ENCODE measurements at places on chromosomes 16 and 17.
A peak's percentile ranks its signal among the peaks of the same experiment; 100 is the strongest.

DNA sequence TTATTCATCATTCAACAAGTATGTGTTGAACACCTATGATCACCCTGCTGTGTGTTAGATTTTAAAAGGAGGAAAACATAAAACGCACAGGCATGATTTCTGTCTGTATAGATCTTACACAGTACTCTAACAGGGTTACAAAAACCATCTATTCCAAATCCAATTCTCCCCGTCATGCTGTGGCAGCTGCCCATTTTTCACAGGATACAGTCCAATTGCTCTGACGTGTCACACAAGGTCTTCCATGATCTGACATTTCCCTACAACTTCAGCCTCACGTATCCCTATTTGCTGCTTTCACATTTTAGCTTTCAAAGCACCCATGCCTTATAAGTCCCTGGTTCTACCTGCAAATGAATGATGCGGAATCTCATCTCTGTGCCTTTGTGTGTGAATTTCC lies 67.0 kb upstream of the CNTNAP4 start:
- DNase-seq: no peak

DNA sequence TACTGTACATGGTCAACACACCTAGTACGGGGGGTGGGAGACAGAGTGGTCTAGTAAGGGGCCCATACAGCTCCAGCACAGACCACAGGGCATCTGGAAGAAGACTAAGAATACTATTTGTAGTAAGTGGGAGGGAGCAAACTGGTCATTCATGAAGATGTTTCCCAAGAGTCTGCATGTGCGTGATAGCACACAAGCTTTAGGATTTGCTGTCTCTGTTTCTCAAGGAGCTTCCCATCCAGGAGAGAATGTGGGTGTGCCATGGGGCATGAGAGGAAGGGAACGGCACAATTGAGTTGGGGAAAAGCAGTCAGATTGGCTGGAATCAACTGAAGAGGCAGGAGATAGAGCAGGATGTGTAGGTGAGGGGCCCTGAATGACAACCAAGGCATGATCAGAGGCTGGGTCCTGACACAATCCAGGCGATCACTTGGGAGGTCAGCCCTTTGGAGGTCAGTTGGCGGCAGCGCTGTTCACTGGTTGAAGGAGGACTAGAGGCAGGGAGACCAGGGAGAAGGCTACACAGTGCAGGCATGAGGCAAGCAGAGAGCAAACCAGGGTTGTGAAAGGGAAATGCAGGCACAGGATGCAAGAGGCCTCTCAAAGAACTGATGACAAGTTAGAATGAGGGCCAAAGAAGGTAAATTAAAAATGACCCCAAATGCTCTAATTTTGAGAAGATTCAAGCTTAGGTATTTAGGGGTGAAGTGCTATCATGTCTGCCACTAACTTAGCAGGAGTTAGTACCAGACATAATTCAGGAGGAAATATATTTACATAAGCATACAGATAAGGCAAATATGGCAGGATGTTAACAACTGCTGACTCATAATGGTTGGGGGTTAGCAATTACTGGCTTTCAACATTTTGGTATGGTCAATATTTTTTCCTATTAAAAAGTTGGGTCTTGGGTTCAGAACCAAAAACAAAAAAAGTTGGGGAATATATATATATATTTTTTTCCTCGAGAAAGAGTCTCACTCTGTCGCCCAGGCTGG lies 10.3 kb downstream of the UBE2O start:
- DNase-seq: no peak

DNA sequence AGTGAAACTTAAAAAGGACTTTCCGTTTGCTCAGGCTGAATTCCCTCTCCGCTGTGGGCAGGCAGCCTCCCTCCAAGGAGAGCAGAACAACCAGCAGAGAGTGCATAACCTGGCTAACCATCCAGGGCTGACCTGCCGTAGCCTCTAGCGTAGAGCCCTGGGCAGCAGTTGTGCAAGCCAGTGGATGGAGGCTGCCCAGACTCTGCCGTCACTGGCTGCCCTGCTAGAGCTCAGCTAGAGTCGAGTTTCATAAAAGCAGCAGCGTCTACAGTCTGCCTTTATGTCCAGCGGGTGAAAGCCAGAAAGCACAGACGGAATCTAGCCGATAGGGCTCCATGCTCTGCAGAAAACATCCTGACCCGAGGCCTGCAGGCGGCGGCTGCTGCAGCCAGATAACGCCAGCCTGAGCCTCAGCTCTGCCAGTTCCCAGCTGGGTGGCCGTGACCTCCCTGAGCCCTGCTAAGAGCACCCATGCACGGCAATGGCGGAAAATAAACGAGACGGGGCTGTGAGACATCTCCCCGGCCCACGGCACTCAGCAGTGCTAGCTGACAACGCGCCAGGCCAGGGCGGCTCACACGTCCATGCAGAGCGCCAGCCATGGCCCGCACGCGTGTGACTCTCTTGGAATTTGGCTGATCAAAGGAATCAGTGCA lies 231.3 kb downstream of the ENGASE start:
- no peak for DNase-seq

GRCh38 chr16:69417520-69418199 lies 6.8 kb upstream of the CYB5B start:
- no peak for DNase-seq

DNA sequence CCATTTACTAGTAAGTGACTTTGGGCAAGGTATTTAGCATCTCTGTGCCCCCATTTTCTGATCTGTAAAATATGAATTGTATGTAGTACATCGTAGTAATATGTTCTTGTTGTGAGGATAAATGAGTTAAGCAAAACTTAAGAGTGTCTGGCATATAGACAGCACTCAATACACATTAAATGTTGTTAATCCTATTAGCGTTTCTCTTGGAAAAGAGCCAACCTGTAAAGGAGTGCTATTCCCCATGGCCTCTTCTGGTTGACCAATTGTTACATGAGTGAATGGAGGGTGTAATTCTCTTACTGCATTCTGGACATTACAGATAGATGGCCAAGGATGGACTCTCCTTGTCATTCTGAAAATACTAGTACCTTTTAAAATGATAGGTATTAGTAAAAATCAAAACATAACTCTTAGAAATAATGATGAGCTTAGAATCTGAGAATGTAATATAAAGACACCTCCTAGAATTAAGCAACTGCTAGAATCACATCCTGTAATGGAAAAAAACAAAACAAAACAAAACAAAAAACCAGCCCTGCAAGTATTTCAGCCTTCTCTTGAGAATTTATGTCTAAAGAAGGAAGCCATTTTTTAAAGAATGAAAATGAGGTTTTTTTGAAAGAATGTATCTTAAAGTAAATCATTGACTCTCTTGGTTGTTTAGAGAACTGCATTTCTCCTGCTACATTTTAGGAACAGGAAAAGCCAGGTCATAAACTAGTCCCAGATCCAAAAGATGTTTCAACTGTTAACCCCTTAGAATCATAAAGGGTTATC lies 30.5 kb downstream of the IQCK start:
- DNase-seq: no peak

GRCh38 chr17:47704116-47704515 lies 10.2 kb downstream of the TBKBP1 start:
- DNase-seq: no peak

- DNase-seq: peak; percentile 56
Measured at GRCh38 chr17:64505340-64506200, 519 bp downstream of the DDX5 start.

DNA sequence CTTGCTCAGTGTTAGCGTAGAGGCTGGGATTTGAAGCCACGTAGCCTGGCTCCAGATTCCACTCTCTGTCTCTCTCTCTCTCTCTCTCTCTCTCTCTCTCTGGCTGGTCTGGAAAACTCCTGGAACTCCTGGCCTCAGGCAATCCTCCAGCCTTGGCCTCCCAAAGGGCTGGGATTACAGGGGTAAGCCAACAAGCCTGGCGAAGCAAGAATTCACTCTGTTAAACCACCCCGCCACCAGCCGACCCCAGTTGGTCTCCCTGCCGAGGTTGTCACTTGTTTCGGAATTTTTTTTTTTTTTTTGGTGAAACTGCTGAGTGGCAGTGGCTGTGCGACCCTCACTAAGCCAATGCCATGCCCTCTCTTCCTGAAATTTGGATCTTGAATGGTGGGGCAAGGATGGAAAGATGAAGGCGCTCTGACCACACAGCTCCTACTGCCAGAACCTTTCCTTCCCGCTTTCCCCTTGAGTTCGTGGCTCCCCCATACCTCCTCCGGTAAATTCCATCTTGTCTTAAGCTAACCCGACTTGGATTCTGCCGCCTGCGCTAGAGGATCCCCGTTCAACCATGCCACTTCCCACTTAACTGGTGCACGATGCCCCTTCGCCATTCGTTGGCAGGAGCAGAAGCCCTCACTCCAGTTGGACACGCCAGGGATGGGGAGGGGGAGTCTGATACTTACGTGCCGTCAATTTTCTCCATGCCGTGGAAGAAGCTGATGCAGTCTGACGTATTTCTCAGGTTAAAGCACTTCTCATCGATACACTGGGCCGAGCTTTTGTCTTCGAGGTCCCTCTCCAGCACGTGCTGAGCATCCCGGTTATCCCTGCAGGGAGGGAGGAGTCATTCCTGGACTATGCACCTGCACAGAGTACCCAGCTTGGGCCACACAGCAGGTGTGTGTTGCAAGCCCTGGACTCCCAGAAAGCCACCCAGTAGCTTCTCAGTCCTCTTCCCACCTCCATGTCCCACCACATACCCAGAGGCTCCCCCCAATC lies 13.1 kb downstream of the TEKT5 start:
- no peak for DNase-seq

- no peak for DNase-seq
Measured at GRCh38 chr17:6163612-6164333, 93.6 kb downstream of the WSCD1 start.

DNA sequence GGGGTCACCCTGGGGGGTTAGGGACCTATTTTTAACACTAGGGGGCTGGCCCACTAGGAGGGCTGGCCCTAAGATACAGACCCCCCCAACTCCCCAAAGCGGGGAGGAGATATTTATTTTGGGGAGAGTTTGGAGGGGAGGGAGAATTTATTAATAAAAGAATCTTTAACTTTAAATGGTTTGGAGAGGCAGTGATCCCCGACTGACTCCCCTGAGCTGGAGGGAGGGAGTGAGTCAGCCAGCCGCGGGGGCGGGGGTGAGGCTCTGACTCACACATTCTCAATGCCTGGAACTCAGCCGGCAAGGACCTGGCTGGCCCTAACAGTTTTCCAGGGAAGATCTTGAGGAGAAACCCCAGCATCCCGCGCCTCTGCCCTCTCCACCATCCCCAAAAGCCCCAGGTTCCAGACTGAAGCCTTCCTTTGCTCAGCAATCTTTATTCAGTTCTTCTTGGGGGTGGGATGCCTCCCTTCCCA lies 1.5 kb downstream of the HCFC1R1 start:
- DNase-seq: no peak

DNA sequence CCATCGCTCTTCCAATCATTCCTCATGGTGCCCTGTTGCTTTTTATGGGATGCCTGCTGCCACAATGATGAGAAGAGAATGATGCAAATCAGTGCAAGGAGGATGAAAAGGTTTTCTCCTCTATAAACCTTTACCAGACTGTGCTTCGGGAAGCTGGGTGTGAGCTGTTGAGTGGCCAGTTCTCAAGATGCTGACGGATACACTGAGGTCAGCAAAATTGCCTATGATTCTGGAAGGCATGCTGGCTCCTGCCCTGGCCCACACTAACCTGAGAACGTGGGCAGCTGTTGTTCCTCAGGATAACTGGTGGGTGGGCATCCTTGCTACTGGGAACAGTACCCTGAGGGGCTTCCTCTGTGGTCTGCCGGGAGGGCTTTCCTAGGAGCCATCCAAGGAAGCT lies 795 bp upstream of the PIRT start:
- no peak for DNase-seq

DNA sequence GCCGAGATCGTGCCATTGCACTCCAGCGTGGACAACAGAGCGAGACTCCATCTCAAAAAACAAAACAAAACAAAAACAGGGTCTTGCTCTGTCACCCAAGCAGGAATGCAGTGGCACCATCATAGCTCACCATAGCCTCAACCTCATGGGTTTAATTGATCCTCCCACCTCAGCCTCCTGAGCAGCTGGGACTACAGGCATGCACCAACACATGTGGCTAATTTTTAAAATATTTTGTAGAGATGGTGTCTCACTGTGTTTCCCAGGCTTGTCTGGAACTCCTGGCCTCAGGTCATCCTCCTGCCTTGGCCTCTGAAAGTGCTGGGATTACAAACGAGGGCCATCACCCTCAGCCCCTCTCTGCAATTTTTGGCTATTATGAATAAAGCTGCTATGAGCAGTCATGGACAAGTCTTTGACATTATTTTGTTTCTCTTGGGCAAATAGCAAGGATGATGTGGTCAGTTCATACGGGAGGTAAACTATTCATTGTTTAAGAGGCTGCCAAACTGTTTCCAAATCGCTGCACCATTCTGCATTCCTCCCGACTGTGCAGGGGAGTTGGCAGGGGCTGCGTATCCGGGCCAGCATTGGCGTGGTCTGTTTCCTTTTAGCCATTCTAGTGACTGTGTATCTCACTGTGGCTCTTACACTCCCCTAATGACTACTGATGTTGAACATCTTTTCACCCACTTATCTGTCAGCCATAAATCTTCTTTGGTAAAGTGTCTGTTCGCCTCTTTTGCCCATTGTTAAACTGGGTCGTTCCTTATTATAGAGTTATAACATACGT lies 21.1 kb downstream of the EIF4A3 start:
- DNase-seq: no peak

DNA sequence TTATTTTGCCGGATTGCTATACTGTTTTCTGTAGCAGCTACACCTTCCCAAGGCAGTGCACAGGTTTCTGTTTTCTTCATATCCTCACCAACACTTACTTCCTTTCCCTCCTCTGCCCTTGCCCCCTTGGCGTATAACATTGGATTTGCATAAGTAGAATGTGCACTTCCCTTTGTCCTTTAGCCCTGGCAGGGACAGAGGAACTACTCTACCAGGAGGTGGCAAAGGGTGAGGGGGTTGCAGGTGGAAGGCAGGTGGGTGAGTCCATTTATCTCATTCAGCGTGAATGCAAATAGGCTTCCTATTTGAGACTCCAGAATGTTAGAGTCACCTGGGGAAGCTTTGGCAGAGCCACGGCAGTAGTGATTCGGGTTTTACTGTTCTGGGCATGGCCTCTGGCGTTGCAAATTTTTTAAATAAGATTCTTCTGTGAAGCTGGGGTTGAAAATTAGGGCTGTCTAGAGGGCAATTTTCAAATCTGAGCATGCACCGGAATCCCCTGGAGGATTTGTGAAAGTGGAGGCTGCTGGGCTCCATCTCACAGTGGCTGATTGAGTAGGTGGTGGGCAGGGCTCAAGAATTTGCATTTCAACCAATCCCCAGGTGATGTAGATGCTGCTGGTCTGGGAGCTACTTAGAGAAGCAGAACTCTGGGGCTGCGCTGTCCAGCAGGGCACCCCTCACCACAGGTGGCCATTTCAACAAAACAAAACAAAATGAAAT lies 84.7 kb downstream of the PLCG2 start:
- peak; percentile 70 for DNase-seq

- no peak for DNase-seq
Measured at GRCh38 chr17:30568117-30568430, 90.9 kb downstream of the GOSR1 start.

- DNase-seq: no peak
Measured at GRCh38 chr16:50568187-50568815, 20.1 kb downstream of the NKD1 start.

- no peak for DNase-seq
Measured at GRCh38 chr16:30113711-30114333, 485 bp upstream of the GDPD3 start.

DNA sequence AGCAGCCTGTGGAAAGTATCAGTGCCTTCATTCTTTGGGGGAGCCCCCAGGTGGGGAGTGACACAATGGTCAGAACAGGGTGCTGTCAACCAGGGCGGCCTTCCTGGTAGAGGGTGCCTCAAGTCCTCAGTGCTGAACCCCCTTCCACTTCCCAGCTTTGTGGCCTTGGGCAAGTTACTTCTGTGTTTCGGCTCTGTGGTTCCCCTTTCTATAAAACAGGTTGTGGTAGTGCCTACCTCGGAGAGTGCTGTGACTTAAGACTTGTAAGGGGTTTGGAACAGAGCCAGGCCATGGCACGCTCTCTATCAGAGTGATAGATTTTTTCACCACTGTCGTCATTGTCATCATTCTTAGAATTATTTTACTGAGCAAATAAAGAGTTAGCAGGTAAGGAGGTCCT lies 141.1 kb downstream of the CCDC182 start:
- peak; percentile 33 for DNase-seq
